ENCODE measurements at places on chromosomes 6 and 20.

DNA sequence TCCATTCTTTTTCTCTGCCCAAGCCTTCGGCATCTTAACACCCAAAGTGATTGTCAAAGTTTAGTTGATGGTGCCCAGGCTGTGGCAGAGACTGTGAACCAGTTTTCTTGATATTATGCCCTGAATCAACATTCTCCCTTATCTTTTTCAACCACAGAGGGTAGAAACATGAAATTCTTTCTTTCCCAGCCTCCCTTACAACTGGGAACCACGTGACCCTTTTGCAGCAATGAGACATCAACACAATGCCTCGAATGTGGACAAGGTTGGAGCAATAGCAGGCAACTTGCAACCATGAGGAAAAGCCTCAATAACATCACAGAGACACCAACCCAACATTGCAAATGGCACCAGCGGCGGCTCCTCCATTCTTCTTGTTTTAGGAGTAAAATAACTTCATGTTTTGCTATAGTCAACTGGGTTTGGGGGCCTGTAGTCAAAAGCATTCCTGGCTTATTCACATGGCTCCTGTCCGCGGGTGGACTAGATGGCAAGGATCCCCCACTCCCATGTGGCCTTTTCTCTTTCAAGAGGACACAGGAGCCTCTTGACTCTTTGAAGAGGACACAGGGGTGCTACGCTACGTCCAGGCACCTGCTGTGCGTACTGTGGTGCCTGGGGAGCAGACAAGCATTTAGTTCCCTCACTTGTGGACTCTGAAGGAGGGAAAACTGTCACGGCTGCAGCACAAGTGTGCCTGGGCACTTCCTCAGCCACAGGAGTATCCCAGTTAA, 90.5 kb downstream of the NOL4L start:
- DNase-seq = no peak

GRCh38 chr6:156889469-156889868, 112.3 kb downstream of the ARID1B start:
- DNase-seq = no peak

DNA sequence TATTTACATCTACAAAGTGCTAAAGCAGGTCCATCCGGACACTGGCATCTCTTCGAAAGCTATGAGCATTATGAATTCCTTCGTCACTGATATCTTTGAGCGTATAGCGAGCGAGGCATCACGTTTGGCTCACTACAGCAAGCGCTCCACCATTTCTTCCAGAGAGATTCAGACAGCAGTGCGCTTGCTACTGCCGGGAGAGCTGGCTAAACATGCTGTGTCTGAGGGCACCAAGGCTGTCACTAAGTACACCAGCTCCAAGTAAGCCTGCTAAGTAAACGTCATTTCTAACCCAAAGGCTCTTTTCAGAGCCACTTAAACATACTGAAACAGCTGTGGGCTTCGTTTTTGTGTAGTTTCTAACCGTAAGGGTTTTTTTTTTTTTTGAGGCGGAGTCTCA, 27.5 kb upstream of the SLC17A4 start:
- no peak for DNase-seq

- DNase-seq = no peak
Measured at GRCh38 chr6:23106951-23107350, 537.6 kb downstream of the HDGFL1 start.

- DNase-seq = no peak
Measured at GRCh38 chr6:159487636-159488035, 205.4 kb downstream of the SOD2 start.

GRCh38 chr6:29558439-29559079, 973 bp downstream of the UBD start:
- no peak for DNase-seq

DNA sequence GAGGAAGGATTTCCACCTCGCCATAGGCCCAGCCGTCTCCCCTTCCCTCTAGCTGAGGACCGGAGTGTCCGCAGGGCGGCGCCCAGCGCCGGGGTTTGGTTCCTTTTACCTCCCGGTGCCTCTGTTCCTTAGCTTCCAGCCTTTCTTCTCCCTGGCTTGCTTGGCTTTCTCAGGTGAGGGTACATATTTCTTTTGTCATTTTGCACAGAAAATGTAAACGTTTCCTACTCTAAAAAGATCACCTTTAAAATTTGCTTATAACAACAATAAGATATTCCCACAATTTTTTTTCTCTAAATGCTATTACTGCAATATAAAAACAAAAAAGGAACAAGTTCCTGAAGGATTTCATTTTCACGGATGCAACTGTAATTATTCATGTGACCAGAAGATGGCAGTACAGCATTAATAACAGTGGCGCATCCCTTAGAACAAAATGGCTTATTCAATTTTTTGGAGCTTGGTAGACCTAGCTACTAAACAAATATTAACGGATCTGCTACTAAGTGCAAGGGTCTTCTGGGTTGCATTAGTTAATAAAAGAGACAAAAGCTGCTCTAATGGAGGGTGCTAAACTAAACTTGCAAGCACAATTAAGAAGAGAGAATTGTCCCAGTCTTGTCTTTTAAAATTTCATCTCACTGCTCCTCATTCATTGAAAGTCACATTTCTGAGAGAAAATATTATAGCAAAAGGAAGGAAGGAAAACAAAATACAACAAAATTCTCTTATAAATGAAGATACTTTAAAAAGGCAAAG, 172.9 kb downstream of the ADGRG6 start:
- no peak for DNase-seq
